Right atrium auricular region (tissue), 2 donors: ENCODE measurements at places on chromosomes 6 and 20. TPM values are rescaled to one million over a fixed set of nuclear protein-coding genes. Genes with fewer than 3 reads are reported as not detected.

- no peak for DNase-seq
Observed at GRCh38 chr6:136014454-136015437, 163.2 kb downstream of the PDE7B start.

GRCh38 chr6:167000759-167001158, 1.6 kb downstream of the CEP43 start:
- no peak for DNase-seq

- DNase-seq = no peak
Observed at GRCh38 chr6:44120692-44121443, 6.4 kb downstream of the MRPL14 start.

GRCh38 chr6:159038914-159039884, 5.6 kb downstream of the TAGAP start:
- no peak for DNase-seq

GRCh38 chr6:144978208-144978607, 693.1 kb downstream of the UTRN start:
- DNase-seq = no peak

DNA sequence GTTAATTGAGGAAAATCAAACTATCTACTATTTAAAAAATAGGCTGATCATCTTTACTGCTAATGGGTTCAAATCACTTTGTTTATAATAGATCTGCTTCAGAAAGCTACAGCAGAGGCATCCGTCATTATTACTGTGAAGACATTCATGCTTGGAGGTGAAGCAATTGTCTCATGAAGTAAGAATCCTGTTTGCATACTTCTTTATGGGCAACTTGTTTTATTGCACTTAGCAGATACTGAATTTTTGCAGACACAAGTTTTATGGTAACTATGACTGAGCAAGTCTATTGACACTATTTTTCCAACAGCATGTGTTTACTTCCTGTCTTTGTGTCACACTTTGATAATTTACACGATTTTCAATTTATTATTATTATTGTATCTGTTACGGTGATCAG, 573.9 kb downstream of the RFPL4B start:
- no peak for DNase-seq

DNA sequence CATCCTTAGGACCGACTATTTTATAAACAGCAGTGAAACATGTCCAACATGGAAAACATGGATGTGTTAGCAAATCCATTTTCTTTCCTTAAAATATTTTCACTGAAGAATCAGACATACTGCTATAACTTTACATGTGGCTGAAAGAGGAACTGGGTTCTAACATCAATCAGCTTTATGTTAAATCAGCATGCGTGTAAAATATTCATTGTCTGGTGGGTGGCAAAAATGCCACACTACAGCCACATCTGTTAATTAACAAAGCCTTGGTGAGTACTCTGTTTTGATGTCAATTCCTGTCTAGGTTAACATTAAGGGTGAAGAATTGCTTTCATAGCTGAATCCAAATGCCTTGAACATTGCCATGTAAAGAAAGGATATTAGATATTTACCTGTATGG, 222.6 kb upstream of the CEP162 start:
- DNase-seq = no peak

DNA sequence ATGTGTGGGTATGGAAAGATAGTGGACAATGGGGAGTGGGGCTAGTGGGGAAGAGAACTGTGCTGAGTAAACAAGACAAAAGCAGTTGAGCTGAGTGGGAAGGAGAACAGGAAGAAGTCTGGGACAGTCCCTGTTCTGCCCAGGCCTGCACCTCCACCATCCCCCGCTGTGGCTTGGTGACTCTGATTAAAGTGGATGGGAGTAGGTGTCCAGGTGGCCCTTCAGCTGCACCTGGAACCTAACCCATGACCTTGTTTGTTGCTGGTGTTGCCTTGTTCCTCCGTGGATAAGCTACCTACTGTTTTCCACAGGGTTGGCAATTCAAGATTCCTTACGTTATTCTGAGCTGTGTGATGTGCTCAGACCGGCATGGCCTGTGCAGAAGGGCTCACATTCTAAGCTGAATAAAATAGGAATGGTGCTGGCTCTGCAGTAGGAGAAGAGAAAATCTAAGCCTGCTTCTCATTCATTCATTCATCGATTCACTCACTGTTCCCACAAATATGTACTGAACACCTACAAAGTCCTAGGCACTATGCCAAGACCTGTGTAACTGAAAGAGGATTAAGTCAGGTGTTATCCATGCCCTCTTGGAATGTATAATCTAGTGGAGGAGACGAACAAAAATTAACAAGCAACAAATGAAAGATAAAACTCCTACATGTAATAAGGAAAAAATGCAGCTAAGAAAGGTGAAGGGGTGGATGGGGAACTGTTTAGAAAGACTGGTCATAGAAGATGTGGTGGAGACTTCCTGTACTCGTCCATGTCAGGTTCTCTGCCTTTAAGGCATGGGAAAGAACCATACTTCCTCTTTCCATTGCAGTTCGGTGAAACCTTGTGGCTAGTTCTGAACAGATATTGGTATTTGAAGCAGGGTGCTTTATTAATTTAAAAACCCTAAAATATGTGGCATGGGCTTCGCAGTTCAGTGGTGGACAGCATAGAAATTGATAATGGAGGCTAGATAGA, 10.1 kb upstream of the CALHM6 start:
- no peak for DNase-seq

- DNase-seq = peak; percentile 83
Observed at GRCh38 chr20:50655311-50655880, 35.9 kb downstream of the RIPOR3 start.

Gene TMEM14A
- total RNA-seq = 13.2 TPM

DNA sequence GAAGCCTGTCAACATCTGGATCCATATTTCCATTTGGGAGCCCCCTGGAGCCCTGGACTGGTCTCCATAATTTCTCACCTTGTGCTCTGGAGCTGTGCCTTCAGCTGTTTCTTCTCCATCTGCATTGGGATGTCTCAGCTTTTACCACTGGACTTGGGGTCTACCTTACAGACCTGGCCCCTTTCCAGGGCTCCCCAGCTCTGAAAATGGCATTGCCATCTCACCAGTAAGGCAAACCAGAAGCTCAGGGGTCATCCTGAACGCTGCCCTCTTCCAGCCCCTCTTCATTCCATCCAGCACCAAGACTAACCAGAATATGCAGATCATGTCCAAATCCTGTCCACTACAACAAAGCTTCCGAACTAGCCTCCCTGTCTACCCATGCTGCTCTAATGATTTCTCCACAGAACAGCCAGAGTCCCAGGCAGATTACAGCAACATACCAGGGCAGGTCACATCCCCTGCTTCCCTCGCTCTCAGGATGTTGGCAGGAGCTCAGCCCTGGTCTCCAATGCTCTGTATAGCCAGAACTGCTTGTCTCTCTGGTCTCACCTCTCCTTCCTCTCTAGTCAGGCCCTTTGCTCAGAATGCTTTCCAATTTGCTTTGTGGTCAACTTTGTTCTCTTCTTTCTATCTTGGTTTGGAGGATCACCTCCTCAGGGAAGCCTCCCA, 17.7 kb upstream of the NNAT start:
- DNase-seq = no peak

Gene HRH3
- not detected for total RNA-seq

DNA sequence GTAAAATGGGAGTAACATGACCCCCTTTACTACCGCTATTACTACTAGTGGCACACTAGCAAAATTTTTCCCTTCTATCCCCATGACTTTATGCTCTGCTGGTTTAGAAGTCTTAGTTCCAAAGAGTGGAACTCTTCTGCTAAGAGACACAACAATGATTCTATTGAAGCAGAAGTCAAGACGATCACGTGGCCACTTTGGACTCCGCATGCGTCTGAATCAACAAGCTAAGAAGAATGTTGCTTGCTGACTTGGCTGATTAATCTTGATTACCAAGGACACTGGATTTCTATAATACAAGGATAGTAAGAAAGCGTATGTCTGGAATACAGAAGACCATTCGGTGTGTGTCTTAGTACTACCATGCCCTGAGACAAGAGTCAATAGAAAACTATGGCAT, 244.7 kb upstream of the BTBD3 start:
- no peak for DNase-seq

DNA sequence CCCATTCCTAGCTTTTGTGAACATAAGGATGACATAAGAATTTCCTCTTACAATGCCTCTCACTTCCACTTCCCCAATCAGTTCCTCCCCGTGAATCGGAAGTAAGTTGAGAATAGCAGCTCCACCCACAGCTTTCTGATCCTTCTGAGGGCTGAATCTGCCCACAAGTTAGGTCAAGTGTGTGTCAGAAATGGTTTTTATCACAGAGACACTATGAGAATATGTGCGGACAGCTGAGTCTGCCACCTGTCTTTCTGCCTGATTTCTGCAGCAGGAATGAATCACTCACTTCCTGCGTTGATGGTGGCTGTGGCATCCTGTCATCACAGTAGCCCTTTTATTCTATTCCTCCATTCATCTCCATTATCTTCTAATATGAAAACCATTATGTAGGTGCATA, 70.2 kb downstream of the RIN2 start:
- no peak for DNase-seq

Gene RNF182
- total RNA-seq = 0.67 TPM

- DNase-seq = no peak
Observed at GRCh38 chr6:25596928-25597818, 54.8 kb upstream of the SCGN start.

GRCh38 chr6:42572523-42572922, 8.7 kb downstream of the UBR2 start:
- DNase-seq = no peak

GRCh38 chr6:107244082-107244741, 128.9 kb upstream of the BEND3 start:
- no peak for DNase-seq

GRCh38 chr6:56730663-56731529, 88.2 kb upstream of the DST start:
- DNase-seq = no peak

DNA sequence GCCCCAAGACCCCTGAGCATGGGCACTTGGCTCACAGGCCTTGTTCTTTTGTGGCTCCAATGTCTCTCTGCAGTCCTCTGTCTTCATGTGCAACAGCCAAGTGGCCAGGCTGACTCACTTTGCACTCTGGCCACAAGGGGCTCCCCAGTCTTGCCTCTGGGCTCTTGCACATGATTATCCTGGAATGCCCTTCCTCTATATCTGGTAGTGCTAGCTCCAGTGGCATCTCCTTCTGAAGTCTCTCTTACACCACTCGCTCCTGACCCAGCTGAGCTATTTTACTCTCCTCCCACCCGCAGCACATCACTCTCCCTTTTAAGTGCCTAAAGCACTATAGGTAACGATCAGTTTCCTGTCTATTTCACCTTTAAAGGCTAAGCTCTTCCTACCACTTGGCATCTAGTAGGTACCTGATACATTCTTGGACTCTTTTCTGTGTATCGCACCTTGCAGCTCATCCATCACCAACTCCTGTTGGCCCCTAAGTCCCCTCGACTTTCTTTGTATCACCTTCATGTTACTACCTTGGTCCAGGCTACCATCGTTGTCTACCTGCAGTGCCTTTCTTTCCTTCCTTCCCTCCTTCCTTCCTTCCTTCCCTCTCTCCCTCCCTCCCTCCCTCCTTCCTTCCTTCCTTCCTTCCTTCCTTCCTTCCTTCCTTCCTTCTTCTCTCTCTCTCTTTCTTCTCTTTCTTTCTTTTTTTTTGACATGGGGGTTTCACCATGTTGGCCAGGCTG, 211.9 kb upstream of the RNF24 start:
- DNase-seq = no peak

DNA sequence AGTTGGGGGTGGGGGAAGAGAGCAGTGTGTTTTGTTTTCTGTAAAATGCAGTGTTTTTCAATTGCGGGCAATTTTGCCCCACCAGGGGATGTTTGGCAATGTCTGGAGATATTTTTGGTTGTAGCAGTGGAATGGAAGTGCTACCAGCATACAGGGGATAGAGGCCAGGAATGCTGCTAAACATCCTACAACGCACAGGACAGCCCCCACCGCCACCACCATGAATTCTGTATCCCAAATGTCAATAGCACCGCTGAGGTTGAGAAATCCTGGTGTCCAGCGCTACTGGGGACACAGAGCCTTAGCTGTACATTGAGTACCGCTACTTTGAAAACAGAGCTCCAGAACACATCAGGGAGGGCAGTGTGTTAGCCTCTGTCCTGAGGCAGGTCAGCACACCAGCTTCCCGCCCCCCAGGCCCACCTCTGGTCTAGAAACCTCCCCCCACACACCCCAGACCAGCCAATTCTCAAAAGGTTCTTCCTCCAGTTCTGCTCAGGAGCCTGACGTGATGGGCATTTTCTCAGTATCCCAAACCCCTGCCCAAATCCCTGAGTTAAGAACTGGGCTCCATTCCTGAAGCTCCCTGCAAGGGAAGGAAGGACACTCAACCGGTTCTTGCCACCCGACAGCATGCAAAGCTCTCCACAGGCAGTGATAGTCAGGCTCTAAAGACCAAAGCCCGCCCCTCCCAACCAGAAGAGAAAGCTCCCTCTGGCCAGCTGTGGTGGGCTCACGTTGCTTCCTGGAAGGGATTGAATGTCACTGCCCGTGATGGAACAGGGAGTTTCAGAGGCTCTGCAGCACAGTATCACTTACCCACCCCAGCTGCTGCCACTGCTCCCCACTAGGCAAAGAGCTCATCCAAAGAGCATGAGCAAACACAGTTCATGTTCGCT, 321.5 kb upstream of the JARID2 start:
- no peak for DNase-seq

DNA sequence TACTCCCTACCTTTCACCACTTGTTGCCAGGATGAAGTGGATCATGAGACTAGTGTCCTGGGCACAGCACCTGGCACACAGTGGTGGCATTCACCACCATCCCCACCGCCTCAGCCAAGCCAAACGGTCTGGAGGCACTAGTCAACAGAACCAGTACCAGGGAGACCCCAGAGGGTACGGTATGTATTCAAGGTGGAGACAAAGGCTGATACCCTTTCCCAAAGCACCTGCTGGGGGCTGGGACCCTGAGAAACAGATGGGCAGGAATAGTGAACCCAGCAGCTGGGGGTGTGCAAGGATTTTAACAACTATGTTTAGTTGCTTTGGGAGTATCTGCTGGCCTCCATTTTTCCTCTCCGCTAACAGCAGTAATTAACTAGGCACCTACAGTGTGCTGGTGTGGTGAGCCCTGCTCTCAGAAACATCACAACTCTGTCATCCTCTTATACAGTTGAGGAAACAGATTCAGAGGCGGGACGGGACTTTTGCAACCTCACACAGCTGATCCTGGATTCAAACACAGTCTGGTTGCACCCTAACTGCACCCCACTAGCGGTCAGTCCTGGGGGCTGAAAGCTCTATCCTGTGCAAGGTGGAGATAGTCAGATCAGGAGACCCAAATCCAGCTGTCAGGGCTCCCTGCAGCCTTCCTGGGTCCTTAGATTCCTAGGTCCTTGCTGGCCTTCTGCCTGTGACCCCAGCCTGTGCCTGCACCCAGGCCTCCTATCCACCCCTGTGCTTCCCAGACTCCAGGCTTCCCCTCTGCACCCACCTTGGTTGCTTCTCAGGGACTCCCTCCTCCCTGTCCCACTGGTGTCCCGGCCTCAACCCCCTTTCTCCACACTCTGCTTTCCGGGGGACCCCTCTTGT, 1.2 kb downstream of the SNTA1 start:
- DNase-seq = no peak

DNA sequence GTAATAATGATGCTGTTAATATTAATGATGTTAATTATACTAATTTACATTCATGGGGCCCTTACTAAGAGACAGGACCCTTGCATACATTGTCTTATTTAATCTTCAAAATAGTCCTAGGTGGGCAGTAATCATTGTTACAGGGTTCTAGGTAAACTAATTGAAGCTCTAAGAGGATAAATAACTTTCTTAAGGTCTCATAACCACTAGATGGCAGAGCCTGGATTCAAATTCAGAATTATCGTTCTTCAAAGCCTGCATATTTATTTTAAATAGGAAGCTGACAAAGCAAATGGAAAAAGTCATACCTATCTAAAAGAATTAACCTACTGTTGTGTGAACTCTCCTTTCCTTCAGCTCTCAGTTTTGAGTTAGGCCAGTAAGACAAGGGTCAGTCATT, 23.5 kb downstream of the PTCHD4 start:
- no peak for DNase-seq

Gene CYP39A1
- 6.3 TPM for total RNA-seq
